ENCODE measurements at places on chromosomes 7 and 10.
A peak's percentile ranks its signal among the peaks of the same experiment; 100 is the strongest.

DNA sequence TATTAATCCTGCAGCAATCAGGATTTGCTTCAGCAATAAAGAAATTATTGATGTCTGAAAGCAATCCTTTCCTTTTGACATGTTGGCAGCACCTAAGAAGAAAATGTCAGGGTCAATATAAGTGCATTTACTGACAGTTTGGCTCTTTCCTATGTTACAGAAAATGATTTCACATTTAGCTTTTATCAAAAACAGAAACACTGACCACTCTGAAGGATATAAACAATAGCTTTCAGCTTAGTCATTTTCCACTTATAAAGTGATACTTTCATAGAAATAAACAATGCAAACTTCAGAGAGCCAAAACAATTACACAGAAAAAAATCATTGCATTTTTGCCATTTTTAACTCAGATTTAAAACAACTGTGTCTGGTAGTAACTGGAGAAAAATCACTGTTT is 325.6 kb upstream of the KAT6B start:
- no peak for DNase-seq

DNA sequence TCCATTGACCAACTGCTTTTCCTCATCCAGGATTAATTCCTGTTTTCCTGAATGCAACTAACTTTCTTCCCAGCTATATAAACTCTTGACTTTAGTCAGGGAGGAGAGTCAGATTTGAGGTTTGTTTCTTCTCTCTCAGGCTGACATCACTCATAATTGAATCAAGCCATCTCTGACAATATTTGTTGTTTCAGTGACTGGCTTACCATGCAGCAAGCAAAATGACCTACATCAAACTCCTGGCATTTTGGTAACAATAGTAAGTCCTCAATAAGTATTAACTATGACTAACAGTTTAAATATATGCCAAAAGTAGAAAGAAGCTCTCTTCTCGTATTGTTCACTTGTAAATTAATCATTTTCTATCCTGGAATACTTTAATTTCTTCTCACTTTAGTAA is 625.7 kb upstream of the KCND2 start:
- no peak for DNase-seq

GRCh38 chr10:79241990-79242619 is 105.2 kb upstream of the PPIF start:
- no peak for DNase-seq

GRCh38 chr7:46567858-46568257 is 646.8 kb upstream of the IGFBP3 start:
- DNase-seq, result no peak

- no peak for DNase-seq
These were observed 95.3 kb downstream of the CCSER2 start for GRCh38 chr10:84423719-84424118.

DNA sequence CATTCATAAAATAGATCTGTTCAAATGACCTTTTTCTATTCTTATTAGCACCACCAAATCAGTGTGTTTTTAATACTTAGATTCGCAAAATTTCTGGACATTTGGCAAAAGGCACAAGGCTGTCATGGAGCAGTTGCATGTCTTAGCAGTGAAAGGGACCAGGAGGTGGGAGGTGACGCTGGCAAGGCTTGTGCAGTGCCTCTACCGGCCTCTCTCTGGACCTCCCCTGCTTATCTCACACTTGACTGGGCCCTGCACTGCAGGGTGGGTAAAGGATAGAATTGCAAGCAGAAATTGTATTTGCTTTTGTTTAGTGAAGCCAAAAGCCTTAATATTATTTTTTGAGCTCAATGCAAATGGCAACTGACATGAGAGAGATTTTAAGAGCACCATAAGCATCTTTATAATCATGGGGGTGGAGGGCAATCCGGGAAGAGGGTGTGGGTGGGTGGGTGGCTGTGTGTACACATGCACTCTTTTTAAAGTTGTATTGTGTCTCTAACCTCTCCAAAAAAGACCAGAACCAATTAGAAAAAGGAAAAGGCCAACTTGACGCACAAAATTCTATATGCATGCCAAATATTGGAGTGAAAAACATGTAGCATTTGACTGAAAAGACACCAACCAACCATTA is 106.3 kb downstream of the WNT2 start:
- no peak for DNase-seq

GRCh38 chr10:71981876-71982230 is 17.7 kb downstream of the CHST3 start:
- no peak for DNase-seq

- no peak for DNase-seq
These were observed 50.0 kb downstream of the TRUB1 start for GRCh38 chr10:114987995-114988394.

DNA sequence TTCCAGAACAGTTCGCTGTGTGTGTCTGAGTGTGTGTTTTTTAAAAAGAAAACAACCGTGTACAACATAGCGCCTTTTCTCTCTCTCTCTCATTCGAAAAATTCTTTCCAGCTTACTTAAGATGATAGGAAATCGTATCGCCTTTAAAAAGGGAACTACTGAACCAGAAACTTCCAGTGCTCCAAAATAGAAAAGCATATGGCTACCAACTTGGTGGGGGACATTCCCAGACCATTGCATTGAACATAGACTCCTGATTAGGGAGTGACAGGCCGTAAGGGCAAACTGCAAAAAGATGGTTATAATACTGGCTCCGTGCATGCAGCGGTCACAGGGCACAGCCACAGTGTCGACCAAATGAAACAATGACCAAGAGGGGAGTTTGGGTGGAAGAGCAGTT is 94.4 kb upstream of the FGFR2 start:
- DNase-seq, result no peak

DNA sequence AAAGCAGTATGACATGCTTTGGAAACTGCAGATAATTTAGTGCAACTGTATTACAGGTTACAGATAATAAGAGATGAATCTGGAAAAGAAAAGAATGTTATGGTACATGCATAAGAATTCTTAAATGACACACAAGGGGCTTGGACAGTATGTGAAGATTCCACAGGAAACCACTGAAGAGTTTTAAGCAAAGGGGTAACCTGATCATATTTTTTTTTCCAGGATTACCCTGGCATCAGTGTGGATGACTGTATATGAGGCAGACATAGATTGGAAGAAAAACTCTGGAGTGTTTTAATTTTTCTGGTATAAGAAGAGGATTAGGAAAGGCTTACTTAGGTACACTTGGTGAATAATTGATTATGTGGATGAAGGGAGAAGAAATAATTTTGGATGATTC is 8.1 kb downstream of the TFPI2 start:
- DNase-seq, result no peak

- no peak for DNase-seq
These were observed 42.7 kb downstream of the DNAJB6 start for GRCh38 chr7:157379493-157379892.

- no peak for DNase-seq
These were observed 29.1 kb downstream of the WDR37 start for GRCh38 chr10:1085258-1085657.

DNA sequence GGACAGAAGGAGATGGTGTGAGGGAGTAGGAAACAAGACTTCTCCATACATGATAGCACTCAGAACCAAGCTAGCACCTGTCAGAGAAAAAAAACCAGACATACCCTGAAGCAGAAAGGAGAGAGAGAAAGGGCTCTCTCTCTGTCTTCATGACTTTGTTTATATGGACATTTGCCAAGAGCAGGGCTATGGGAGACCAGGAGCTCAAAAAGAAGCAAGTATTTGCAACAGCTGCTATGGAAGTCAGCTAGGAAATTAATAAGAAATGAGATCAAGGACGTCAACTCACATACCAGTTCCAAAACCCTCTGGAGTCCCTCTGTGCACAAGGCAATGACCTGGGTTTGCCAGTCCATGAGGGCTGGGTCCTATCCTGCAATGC is 111.6 kb downstream of the SGMS1 start:
- DNase-seq, result no peak

- DNase-seq, result no peak
These were observed 513.3 kb downstream of the MDFIC start for GRCh38 chr7:115435178-115435577.

DNA sequence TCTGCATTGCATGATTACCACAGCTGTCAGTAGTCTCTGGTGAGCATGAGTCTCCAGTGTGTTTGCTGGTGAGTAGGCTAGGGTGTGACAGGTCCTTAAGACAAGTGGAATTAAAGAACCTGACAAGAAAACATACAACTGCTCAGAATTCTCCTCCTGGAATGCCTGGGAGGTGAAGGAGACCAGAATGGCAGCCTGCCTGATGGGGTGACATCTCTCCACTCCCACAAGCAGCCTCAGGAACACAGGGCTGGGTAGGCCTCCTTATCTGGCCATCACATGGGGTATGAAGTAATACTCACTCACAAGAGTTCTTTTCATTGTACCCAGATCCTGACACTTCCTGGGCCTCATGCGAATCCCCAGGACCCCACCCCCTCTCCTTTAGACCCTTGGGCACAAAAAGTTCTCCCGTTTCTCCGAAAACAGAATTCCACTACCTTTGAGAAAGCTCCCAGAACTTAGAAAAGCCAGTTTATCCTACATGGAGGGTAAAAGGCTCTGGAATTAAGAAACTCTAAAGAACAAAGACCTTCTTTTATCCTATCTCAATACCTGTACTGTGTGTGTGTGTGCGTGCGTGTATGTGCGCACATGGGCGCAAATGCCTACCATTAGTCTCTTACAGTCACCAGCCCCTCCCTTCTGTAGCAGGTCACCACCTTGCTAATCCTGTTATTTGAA is 33.4 kb upstream of the C1GALT1 start:
- DNase-seq, result no peak

DNA sequence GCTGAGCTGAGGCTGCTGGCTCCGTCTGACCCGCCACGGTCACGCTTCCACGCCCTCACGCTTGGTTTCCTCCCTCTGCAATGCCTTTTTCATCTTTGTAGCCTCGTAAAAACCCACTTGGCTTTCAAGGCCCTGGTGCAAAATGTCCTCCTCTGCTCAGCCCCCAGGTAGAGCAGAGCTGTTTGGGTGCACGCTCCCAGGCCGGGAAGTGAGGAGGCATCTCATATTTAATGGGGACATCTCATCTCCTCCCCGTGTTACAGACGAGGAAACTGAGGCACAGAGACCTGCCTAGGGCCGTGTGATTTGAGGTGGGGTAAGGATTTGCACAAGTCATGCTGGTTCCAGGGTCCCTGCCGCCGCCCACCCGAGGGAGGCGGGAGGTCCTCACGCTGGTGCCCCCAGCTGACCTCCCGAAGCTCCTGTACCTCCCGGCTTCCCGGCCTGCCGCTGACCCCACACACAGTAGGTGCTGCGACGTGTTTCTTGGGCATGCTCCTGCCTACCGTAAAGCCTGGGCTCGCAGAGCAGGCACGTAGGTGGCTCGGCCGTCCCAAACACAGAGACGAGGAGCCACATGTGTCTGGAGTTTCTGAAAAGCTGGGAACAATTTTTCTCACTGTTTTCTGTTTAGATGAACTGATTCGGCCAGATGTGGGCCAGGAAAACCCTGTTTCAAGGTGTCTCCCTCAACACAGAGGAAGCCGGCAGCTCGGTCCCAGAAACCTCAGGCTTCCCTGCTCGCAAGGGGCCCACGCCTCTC is 11.5 kb downstream of the FOXL3 start:
- no peak for DNase-seq

- no peak for DNase-seq
These were observed 47.0 kb downstream of the TBATA start for GRCh38 chr10:70738006-70738760.

GRCh38 chr7:69880840-69881239 is 282.6 kb downstream of the AUTS2 start:
- no peak for DNase-seq

GRCh38 chr10:77111611-77112550 is 525.7 kb downstream of the KCNMA1 start:
- no peak for DNase-seq

DNA sequence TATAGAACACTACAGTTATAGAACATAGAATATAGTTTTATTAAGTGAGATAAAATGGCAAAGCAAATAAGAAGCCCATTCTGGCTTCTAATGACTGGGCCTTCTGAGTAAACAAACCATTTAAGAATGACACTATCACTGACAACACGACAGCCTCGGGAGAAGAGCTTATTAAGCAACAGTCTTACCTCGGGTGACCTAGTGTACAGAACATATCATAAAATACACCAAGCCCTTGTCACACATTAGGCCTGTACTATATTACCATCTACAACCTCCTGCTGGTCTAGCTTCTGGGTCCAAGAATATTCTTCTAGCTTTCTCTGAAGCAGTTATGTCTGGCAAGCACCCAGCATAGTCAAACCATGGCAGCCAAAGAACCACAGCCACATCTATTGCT is 32.0 kb downstream of the CCDC186 start:
- no peak for DNase-seq

- DNase-seq, result peak; percentile 30
These were observed 2.3 kb downstream of the HNRNPA2B1 start for GRCh38 chr7:26198133-26198780.

GRCh38 chr7:68684996-68685395 is 913.3 kb upstream of the AUTS2 start:
- no peak for DNase-seq

- DNase-seq, result no peak
These were observed 8.2 kb upstream of the LRRC18 start for GRCh38 chr10:48947690-48948469.

DNA sequence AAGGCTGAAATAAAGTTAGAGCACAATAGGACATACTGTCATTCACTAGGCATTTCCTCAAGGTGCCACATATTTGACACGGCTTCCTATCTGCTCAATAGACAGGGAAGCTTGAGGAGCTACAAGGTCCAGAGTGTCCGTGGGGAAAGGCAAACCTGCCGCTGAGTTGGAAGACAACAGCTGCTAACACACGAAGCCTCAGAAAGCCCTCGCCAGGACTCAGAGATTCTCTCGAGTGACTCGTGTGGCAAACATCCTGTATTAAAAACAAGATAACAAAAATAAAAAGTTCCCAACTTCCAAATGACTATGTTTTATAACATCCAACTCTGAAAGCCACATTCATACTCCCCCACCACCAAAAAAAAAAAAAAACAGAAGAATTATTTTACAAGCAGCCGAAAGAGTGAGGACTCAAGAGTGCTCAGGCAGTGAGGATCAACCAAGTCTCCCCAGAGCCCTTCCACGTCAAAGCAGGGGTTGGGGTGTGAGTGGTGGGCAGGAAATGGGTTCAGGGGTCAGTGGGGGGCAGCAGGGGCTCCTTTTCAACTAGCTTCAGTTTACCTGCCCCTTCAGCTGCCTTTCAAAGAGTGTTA is 67.6 kb downstream of the STK17A start:
- no peak for DNase-seq

DNA sequence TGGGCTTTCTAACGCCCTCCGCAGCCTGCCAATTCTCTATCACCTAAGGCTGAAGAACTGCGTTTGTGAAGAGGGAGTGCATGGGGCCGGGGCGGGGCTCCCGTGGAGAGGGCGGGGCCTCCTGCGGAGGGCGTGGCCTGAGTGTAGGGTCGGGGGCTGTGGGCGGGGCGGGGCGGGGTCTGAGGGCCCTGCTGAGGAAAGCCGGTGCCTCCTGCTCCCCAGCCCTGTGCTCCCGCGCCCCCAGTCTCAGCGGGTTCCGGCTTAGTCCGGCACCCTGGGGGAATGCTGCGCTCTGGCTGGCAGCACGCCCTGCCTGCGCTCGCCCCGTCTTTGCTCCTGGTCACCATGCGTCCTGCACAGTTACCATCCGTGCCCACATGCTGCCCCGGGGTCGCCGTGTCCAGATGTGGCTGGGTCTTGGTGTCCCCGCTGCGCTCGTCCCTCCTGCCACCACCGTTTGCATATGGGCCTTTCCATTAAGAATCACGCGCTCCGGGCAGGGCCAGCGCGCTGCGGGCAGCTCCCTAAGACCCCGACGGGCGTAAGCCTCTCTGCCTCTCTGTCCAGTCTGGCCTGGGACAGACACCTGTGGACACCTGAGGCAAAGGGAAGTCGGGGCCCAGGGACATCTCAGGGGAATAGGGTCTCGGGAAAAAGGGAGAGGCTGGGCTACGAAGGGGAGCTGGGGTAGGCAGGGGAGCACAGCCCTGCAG is 144.0 kb upstream of the RET start:
- no peak for DNase-seq

GRCh38 chr10:132056663-132057062 is 9.1 kb upstream of the JAKMIP3 start:
- no peak for DNase-seq
